ENCODE measurements at places on chromosomes 5 and 9.

GRCh38 chr9:115412656-115413055 lies 294.7 kb upstream of the TNC start:
- DNase-seq = no peak

DNA sequence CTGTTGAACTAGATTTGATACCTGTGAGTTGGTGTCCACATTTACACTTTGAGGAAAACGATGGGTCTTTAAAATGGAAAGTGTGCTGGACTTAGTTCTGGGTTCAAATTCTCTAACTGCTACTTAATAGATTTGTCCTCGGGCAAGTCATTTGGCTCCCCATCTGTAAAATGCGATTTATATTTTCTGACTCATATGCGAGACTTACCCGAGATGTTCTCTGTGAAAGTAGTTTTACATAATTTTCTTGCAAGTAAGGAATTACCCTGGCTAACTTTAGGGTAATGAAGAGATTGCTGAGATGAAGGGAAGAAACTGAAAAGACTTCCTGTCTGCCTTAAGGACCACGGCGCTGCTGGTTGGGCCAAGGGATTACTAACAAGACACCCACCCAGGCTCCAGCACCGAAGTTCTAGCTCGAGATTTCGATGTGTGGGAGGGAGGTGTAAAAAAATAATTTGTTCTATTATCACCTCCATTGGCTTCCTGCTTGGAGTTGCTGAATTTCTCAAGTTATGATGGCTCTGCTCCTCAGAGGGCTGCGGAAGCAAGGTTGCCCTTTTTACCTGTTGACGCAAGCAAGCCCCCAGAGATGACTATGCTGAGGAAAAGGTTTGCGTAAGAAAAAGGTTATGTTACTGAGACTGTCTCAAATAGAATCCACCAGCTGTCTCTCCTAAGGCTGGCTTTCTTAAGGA lies 24.1 kb downstream of the PCSK1 start:
- no peak for DNase-seq

GRCh38 chr5:92527311-92528078 lies 1053.5 kb downstream of the NR2F1-AS1 start:
- DNase-seq = no peak

- no peak for DNase-seq
These were observed 93.9 kb downstream of the LHFPL2 start for GRCh38 chr5:78554670-78555069.

- no peak for DNase-seq
These were observed 567.2 kb downstream of the PTPRD start for GRCh38 chr9:10045598-10045997.

DNA sequence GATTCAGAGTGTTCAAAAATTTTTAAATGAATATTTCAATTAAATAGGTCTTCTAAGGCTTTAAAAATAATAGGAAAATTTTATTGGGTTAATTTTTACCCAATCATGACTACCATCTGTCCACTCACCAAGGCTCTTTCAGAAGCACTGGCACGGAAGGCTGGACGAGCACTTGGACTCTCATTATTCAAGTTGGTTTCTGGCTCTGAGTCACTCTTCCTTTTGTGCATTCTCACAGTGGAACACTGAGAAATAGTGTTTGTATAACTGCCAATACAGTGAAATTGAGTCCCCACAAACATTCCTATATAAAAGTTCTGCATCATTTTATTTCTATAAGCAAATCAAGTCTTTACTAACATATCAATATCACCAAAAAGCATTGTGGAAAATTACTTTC lies 1149.0 kb downstream of the EFNA5 start:
- no peak for DNase-seq

DNA sequence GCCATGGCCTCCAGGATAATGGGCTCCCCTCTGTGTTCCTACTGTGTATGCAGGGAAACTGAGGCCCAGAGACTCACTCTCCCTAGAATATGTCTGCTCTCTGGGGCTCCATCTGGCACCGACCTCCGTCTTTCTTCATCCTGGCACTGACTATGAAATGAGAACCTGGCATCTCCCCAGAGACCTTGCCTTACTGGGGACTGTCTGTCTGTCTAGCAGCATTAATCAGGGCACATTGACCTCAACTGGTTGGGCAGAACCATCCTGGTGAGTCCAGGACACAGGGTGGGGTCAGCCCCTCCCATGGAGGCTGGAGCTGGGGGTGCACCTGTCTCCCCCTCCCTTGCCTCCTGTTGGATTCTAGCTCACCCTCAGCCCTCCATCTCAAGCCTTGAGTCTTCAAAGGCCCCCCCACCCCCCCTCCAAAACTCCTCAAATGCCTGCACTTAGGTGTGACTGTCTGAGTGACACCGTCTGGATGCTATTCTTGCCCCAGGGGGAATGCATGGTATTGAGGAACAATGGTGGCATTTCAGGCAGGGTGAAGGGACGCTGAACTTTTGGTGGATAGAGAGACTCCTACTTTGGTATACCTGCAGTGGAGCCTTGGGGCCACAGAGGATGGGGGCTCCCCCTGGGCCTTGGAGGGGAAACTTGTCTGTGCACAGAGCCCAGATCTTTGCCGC lies 12.8 kb upstream of the PITX1 start:
- no peak for DNase-seq

- DNase-seq = no peak
These were observed 442.9 kb upstream of the SGCD start for GRCh38 chr5:155884041-155884440.

DNA sequence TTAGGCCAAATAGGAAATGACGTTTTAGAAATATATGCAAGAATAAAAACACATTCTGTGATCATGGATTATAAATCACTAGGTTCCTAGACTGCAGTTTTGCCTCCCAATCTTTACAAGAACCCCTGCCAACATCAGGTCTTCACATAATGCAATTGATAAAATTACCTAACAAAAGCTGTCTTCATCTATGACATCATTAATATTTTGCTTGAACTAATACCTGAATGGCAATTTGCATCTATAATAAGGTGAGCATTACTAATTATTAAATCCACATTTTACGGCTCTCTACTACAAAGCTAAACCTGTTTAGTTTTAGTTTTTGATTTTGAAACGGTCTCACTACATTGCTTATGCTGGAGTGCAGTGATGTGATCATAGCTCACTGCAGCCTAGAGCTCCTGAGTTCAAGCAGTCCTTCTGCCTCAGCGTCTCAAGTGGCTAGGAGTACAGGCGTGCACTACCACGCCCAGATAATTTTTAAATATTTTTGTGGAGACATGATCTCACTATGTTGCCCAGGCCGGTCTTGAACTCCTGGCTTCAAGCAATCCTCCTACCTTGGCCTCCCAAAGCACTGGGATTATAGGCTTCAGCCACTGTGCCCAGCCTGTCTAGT lies 218.0 kb downstream of the MLLT3 start:
- no peak for DNase-seq
